ENCODE measurements at places on chromosomes 5 and 9. TPM values are rescaled to one million over a fixed set of nuclear protein-coding genes. Genes with fewer than 3 reads are reported as not detected.

MOB3B gene
- 0.09 TPM for total RNA-seq

GLRA1 gene
- not detected for total RNA-seq

SPATA31A5 gene
- not detected for total RNA-seq

VCAN gene
- 206 TPM for total RNA-seq

CEMIP2 gene
- total RNA-seq = 27.3 TPM

SLC45A2 gene
- total RNA-seq = not detected

MPDZ gene
- 25.4 TPM for total RNA-seq

RNF183 gene
- total RNA-seq = not detected

FAM78A gene
- total RNA-seq = 2.0 TPM

SLC36A2 gene
- total RNA-seq = not detected

MLANA gene
- total RNA-seq = not detected
